T follicular helper cell (primary cell): ENCODE measurements at places on chromosomes 16 and 17.

- no peak for DNase-seq
Observed at GRCh38 chr16:14548933-14549788, 80.9 kb downstream of the PARN start.

GRCh38 chr17:82096709-82097183 is 1.3 kb downstream of the FASN start:
- DNase-seq, result no peak

DNA sequence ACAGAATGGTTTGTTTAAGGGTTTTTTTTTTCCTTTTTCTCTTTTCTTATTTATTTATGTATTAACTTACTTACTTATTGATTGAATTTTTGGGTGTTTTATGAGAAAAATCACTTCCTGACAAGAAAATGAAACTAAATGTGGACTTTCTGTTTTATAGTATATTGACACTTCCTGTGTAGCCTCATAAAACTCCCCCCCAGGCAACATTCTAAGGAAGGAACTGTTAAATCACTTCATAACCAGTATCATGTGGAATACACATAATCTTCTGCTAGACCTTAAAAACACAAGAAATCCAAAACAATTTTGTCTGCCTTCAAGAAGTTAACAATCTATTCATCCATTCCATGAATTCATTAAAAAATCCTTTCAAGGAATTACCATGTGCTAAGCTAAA is 164.1 kb upstream of the TOM1L1 start:
- no peak for DNase-seq

GRCh38 chr17:10265100-10265810 is 66.8 kb upstream of the GAS7 start:
- no peak for DNase-seq

DNA sequence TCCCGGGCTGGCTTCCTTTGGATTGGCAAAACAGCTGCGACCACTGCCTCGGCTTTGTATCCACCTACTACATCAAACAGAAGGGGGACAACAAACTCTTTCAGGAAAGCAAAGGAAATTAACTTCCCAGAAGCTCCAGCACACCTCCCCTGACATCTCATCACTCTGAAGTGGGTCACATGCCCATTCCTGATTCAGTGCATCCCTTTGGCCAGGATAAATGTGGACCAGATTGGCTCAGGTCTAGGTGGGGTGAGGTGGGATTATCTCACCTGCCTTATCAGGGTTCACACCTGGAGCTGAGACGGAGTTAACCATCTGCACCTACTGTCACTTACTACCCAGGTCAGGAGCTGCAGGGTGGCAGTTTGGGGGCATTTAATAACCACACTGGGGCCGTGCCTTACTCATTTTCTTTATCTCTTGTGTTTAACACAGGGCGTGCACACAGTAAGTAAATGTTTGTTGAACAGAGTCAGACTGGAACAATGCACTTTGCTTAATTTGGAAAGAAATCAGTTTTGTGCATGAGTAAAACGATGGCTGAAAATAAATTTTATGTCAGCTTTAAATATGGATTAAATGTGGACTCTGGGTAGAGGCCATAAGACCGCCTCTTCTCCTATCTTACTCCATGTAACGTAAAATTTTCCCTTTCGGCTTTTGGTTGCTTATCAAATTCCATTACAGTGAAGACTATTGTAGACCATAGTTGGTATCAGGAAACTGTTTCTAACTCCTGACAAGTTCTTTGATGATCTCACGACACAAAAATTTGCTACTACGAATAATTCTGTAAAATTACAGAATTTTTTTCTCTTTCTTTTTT is 36.0 kb downstream of the IQCK start:
- no peak for DNase-seq
